ENCODE measurements at places on chromosomes 13 and 19.

DNA sequence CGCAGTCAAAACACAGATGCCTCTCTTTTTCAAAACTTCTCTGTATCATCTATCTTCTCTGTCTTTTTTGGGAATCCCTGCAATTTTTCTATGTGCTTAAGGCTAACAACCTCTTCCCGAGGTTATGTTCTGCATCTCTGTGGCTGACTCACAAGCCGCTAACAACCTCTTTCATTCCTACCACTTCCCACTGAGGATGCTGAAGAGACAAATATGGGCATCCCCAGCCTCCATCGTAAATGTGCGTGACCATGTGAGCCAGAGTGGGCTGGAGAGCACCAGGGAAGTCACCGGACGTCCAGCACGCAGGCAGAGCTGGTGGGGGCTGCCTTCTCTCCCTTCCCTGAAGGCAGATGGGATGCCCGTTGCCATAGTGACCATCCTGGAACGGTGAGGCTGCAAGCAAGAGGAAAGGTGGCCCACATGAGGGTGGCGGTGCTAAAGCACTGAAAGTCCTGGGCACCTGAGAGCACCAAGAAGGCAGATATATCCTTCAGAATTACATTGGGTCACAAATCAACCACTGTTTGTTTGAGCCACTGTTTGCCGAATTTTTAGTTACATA lies 122.8 kb downstream of the SHISA2 start:
- no peak for DNase-seq

DNA sequence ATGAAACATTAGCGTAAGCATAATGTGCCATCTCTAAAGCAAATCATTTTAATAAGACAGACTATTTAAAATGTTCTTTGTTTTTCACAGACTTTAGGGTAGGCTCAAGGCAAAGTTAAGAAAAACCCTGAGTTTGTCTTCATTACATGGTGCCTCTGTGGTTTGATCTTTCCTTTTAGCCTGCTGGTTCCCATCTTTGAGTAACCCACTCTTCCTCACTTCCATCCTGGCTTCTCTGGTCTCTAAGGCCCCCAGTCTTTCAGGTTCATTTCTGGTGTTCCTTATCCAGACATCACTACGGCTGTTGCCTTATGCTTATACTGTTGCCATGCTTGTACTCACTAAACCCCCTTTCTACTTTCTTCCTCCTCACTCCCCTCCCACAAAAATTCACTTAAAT lies 38.4 kb downstream of the DACH1 start:
- no peak for DNase-seq

- no peak for DNase-seq
Measured at GRCh38 chr19:58545286-58546018, 1.6 kb downstream of the TRIM28 start.

DNA sequence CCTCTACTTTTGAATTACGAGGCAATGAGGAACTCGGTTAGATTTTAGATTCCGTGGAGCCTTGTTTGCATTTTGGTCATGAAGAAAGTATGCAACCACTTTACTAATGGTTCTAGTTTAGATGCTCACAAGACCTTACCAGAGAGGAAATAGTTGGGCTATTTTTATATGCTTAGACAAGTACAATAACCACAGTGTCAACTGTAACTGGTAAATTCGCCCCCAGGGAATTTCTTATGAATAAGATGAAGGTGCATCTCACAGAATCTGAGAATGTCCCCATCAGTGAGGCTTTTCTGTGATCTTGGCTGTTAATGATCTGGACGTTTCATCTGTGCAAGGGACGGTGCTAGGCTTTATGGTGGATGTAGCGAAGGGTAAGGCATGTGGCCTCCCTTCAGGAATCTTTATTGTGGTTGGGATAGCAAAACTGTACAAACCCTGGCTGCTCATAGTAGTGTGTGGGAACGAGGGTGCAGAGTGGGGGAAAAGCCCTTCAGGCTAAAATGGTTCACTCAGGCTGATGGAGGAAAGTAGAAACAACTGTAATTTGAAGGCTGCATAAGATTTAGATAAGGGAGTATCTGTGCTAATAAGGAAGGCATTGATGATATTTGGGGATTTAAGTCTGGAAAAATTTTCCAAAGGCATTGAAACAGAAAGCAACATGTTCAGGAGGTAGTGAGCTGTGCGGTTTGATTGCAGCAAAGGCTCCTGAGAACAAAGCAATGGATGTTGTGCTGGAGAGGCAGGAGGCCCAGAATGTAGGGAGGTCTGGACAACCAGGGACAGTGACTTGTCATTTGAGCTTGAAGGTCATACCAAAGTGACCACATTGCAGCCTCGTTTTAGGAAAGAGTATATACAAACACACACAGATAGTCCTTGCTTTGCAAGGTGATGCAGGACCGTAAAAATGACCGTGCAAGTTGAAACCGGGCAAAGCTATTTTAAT lies 28.4 kb downstream of the UBAC2 start:
- no peak for DNase-seq

DNA sequence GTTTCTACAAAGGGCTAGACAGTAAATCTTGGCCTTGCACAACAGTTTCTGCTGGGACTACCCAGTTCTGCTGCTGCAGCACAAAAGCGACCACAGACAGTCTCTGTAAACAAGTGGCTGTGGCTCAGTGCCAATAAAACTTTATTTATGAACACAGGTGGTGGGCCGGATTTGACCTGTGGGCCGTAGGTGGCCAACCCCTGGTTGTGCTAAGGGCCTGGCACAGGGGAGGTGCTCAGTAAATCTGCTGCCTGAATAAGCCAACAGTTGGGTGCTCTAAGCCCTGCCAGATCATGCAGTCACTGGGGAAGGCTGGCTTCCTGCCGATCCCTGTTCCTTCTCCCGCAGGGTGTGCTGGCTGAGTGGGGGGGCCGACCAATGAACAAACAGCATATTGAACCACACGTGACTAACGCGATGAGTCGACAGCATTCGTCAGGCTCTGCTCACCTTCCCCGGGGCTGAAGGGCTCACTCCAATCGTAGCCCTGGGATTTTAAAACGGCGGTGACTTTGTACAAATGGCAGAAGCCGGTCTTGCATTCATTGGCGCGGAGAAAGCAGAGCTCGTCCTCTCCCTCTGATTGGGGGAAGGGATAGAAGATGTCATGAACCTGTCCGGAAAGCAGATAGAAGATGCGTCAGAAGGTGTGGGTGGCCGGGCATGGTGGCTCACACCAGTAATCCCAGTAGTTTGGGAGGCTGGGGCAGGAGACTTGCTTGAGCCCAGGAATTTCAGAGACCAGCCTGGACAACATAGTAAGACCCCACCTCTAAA lies 24.3 kb upstream of the MYDGF start:
- no peak for DNase-seq

DNA sequence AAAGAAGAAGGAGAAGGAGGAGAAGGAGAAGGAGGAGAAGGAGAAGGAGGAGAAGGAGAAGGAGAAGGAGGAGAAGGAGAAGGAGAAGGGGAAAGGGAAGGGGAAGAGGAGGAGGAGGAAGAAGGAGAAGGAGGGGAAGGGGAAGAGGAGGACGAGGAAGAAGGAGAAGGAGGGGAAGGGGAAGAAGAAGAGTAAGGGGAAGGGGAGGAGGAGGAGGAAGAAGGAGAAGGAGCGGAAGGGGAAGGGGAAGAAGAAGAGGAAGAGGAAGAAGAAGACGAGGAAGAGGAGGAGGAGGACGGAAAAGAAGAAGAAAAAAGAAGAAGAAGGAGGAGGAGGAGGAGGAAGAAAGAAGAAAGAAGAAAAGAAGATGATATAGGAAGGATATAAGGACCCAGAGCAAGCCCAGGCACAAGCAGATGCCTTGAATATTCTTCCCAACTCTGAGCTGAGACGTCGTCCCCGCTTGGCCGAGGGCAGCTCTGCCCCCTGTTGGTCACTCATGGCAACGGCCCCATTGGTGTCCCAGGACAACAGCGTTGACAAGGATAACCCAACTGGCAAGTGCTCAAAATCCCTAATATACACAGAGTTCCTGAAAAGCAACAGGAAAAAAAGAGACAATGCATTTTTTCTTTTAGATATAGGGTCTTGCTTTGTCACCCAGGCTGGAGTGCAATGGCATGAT lies 30.6 kb upstream of the IGSF23 start:
- DNase-seq, result no peak

- no peak for DNase-seq
Measured at GRCh38 chr13:108621462-108621861, 7.9 kb upstream of the MYO16 start.

- DNase-seq, result no peak
Measured at GRCh38 chr13:106143392-106143791, 392.1 kb downstream of the EFNB2 start.

DNA sequence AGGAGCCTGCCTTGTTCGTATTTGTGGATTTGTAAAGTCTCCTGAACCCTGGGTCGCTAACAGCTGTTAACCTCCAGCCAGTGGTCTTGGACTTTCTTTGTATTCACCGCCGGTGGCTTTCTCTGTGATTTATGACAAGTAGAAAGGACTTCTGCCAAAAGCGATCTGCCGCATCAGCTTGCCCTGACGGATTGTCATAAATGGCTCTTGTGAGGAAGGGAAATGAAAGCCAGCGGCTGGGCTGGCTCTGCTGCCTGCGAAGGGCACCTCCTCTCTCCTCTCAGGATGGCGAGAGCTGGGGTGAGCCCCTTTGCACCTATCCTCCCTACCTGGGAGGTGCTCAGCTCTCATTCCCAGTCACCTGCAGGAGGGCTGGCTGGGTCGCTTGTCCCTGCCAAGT lies 25.6 kb downstream of the DHRS12 start:
- no peak for DNase-seq

- no peak for DNase-seq
Measured at GRCh38 chr19:8185343-8186068, 23.7 kb upstream of the CERS4 start.

GRCh38 chr13:111039735-111040134 lies 75.4 kb upstream of the ARHGEF7 start:
- DNase-seq, result no peak

DNA sequence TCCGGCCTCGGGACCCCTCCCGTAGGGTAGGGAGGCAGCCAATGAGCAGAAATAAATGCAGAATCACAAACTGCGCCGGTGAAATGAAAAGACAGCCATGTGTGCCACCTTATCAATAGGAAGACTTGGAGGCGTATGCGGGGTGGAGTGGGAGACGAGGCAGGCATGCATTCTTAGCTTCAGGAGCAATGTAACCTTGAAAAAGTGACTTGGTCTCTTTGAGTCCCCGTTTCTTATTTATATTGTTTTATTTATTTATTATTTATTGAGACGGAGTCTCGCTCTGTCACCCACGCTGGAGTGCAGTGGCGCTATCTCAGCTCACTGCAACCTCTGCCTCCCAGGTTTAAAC lies 16.0 kb downstream of the SSC5D start:
- no peak for DNase-seq

Measured in stimulated activated CD8-positive, alpha-beta memory T cell treated with anti-CD3 and anti-CD28 coated beads, Interleukin-7, amount 100 ng/mL, for 1 hour (primary cell).